Central memory CD4-positive, alpha-beta T cell (primary cell): ENCODE measurements at places on chromosomes 3 and 15.

- no peak for DNase-seq
These were observed 131.1 kb downstream of the NUP210 start for GRCh38 chr3:13288732-13289718.

DNA sequence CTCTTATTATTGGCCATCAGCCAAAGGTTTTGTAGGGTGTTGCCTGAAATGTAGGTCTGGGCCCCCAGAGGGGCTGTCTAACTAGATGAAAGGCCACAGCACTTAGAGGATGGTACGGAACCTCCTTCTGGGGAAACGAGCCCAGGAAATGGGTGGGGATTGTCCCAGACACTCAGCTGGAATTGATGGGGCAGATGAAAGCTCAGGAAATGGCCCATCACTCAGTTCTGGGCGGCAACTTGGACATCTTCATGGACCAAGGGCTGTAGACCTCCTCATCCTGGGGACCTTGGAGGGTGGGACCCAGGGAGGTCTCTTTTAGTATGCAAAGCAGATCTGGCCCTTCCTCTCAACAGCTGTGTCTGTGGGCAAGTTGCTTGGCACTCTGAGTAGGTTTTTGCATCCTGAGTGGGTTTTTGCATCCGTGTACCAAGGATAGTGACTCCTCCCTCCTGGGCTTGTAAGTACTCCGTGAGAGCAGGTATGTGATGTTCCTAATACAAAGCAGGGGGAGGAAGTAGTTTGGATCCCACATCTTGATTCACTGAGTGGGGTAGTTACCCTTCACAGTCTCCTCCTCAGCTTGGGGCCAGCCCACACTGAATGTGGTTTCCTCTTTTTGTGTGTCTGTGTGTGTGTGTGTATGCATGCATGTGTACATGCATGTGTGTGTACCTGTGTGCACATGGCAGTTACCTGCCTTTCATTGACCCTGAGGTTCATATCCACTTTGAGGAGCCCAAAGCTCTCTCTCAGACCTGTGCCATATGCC lies 292.0 kb downstream of the RPLP1 start:
- DNase-seq, result no peak

DNA sequence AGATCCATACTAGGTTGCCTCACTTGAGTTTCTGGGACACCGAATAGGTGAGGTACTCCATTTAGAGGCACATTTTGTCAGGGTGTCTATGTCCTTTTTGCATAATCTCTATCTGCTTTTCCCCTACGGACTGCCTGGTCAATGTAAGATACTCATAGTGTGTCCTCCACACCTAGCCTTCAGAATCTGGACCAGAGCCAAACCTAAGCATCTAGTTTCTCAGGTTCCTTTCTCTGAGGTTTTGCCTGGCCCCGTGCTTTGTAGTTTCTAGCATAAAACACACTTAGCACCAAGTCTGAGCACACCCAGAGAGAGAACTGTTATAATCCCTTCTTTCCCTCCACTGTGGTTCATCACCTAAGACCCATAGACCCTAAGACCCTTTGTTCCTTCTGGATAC lies 105.9 kb upstream of the MLF1 start:
- DNase-seq, result no peak

- no peak for DNase-seq
These were observed 49.5 kb downstream of the WHAMM start for GRCh38 chr15:82858932-82859331.

- DNase-seq, result peak; percentile 25
These were observed 9.8 kb downstream of the SCG5 start for GRCh38 chr15:32651229-32651837.

DNA sequence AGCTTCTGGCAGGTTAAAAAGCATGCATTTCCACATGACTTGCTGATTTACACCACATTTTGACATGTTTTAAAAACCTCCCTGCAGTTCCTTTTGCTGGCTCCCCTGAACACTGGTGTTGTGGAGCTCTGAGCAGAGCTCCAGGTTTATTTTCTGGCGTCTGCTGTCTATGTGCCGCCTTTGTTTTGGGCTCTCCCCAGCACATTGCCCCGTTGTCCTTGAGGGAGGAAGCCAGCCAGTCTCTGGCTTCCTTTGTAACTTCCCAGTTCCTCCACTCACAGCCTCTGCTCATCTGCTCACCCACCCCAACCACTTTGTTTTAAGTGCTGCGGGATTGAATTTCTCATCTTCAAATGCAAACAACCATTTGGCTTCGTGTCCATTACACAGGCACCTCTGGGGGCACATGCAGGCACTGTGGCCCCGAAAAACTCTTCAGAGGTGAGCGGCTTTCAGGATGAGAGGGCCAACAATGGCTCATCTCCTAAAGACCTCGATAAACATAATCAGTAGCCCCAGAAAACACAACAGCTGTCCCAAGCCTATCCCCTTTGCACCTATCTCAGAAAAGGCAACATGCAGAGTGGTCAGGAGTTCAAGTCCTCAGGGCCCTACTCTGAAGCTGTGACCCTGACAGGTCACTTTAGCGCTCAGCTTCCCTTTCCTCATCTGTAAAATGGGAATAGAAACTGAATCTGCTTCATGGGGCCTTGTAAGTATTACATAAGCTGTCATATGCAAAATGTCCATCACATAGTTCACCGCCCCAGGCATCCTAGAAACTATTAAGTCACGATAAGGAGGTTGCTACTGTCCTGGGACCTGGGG lies 1.3 kb upstream of the MEF2A start:
- peak; percentile 1 for DNase-seq

DNA sequence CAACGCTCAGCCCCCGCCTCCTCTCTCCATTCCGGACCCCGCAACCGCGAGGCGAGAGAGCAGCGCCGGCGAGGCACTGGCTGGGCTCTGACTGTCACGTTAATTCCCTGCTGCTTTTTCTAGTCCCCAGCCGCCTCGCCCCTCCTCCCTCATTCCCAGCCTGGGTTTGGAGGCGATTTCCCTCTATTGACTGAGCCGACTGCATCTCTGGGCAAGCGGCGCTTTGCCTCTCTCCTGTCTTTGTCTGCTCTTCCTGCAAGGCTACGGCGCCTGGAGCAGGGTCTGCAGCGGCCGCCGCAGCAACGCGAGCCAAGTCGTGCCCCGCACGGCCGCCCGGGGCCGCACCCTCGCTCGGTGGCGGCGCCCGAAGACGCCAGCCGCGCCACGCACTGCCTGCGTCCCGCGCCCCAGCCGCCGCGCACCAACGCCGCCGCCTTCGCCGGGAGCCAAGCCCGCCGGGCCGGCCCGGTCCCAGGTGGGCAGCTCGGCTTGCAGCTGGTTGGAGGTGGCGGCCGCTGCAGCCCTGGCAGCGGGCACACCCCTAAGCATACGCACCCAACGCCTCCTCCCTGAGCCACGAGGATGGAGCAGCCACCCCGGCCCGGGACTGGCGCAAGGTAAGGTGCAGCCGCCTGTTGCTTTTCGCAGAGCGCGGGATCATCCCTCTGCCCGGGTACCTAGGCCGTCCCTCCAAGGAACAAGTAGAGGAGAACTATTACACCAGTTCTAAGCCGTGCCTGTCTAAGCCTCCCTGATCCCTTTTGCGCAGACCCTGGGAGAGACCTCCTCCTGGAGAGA lies at the start of gene LRRC3B:
TSS of gene LRRC3B (plus strand) at position 152 of the 798 bp plus-strand sequence. CDS start 86,901 bp downstream, outside the sequence.
- DNase-seq, result no peak

- no peak for DNase-seq
These were observed 316.8 kb upstream of the GBE1 start for GRCh38 chr3:82078246-82078645.

DNA sequence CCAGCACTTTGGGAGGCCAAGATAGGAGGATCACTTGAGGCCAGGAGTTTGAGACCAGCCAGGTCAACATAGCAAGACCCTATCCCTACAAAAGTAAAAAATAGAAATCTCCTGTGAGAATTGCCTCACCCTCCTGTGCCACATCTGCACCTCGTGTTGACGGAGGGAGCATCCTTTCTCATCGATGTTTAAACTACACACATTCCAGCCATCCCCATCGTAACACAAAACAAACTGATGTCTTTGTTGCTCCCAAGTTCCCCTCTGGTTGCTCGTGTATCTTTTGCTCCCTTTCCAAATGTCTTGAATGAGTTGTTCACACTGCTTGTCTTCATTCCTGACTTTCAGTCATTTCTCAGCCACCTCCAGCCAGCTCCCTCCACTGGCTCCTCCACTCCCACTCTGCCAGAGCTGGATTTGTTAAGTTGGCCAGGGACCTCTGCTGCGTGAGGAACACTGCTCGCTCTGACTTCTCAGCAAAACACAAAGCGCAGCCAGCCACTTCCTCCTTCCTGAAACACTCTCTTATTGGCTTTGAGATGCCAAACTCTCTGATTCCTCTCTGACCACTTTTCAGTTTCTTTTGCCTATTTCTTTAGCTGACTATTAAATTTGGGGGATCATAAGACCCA lies 53.6 kb upstream of the ATP13A3 start:
- DNase-seq, result no peak

DNA sequence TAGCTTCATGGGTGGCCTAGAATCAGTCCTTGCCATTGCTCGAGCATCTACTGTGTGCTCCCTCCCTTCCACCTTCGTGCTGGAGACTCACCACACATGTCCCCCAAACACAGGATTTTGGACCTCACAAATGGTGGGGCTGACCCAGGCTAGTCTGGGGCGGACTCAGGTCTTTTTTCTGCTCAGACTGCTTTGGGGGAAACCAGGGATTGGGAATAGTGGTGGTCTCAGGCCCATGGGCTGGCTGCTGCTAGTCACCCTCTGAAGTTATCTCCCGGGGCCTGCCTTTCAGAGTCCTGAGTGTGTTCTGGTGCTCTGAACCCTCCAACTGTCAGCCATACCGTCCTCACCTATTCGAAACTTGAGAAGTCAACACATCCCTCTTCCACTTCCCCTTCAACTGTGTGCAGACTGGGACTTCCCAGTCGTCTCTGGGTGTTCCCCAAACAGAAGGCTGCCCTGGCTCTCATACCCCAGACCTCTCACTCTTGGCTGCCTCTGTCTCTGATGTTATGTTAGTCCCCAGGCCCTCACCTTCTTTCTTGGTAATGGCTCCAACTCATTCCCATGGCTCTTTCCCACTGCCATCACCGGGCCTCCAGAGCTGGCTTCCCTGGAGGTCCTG lies 46.0 kb downstream of the PPCDC start:
- no peak for DNase-seq

GRCh38 chr15:36879568-36880222 lies 220.7 kb downstream of the MEIS2 start:
- DNase-seq, result no peak

DNA sequence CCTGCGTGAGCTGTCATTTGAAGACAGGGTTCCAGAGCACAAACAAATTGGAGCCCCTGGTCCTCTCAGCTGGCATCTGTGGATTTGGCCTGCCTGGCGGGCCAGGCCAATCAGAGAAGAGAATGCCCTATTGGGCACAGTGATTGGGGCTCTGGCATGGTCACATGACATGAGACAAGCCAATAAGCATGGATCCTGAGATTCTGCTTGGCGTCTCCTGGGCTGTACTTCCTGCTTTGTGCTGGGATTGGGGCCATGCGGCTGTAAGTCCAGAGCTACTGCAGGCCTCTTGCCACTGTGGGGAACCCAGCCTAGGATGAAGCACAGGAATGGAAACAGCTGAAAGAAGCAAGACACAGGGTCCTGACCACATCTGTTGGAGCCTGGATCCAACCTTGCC lies 121.4 kb downstream of the FBLN2 start:
- no peak for DNase-seq

GRCh38 chr3:63395960-63396359 lies 117.9 kb downstream of the SYNPR start:
- no peak for DNase-seq

DNA sequence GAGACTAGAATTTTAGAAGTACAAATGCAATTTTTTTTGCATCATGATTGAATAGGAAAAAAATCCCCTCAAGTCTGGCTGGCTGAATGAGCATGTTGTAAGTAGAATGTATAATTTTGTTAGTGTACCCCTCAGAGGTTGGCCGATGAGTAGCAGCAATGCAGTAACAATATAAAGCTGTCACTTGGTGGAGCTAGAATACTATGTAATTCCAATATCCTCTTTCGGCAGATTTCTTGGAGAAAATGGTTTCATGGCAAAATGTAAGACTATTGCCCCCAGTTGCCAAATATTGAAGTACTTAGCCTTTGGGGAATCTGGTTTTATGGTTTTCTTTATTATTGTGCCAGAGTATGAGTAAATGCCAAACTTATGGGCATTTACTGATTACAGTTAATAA lies 39.8 kb upstream of the SGO1 start:
- no peak for DNase-seq

- no peak for DNase-seq
These were observed 51.4 kb upstream of the IQSEC1 start for GRCh38 chr3:13124631-13125030.

GRCh38 chr3:29693863-29694262 lies 413.0 kb downstream of the RBMS3 start:
- no peak for DNase-seq

GRCh38 chr3:38004415-38005075 lies 14.0 kb downstream of the VILL start:
- DNase-seq, result peak; percentile 40

DNA sequence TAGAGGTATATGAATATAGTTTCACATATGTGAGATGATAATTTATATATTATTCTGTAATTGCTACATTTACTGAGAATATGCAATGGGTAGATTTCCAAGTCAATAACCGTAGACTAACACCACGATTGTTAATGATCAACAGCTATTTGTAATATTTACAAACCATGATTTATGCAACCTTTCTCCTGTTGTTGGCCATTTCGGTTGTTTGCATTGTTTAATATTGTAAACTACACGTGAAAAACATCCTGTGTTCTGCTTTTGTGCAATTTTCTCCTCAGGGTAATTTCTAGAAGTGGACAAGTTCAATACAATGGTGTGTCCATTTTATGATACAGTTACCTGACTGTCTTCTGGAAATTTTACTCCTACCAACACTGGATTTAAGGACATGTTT lies 29.3 kb upstream of the RAB11A start:
- no peak for DNase-seq

- DNase-seq, result no peak
These were observed 710 bp downstream of the LRRC57 start for GRCh38 chr15:42547918-42548248.

GRCh38 chr15:57102858-57103257 lies 184.4 kb downstream of the TCF12 start:
- DNase-seq, result no peak

DNA sequence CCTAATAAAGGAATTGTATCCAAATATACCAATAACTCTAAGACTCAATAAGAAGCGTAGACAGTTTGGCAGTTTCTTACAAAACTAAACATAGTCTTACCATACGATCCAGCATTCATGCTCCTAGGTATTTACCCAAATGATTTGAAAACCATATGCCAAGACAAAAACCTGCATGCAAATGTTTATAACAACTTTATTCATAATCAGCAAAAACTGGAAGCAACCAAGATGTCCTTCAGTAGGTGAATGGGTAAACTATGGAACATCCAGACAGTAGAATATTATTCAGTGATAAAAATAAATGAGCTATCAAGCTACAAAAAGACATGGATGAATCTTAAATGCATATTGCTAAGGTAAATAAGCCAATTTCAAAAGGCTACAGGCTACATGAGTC lies 58.4 kb downstream of the SYN2 start:
- no peak for DNase-seq

GRCh38 chr3:63095-63765 lies 133.3 kb upstream of the CHL1 start:
- DNase-seq, result no peak

- no peak for DNase-seq
These were observed 110.2 kb upstream of the EPHA3 start for GRCh38 chr3:88997260-88997659.
